ENCODE measurements at places on chromosomes 1 and 21. TPM values are rescaled to one million over a fixed set of nuclear protein-coding genes. Genes with fewer than 3 reads are reported as not detected.

The PLA2G2F gene
- total RNA-seq = not detected

The RIPK4 gene
- 1.3 TPM for total RNA-seq

The HPCA gene
- total RNA-seq = 1.0 TPM

The LMX1A gene
- 8.7 TPM for total RNA-seq

The KRTAP13-2 gene
- not detected for total RNA-seq

The APOBEC4 gene
- total RNA-seq = not detected

The ALPL gene
- 114 TPM for total RNA-seq

The VASH2 gene
- total RNA-seq = 10.7 TPM

The CRNN gene
- not detected for total RNA-seq

The LRIG2 gene
- 28.4 TPM for total RNA-seq

The CHRM3 gene
- total RNA-seq = 4.5 TPM

The RXRG gene
- not detected for total RNA-seq

The NHLH1 gene
- 0.22 TPM for total RNA-seq

The ZNF648 gene
- total RNA-seq = 1.5 TPM

DNA sequence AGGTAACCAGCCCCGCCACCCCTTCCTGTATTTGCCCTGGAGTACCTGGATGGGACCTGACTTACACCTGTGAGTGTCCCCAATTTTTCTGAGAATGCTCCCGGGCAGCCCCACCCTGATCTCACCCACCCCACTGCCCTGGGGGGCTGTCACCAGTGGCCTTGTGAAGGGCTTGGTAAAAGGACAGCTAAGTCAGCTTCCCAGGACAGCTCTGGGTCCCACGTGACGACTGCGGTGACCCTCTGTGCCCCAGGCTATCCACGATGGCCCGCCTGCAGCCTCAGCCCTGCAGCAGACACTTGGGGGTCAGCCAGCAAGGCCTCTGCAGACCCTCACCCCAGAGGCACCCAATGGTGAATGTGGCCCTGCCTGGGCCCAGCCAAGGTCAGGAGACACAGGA lies 5.6 kb downstream of the SRM start:
- DNase-seq = no peak

DNA sequence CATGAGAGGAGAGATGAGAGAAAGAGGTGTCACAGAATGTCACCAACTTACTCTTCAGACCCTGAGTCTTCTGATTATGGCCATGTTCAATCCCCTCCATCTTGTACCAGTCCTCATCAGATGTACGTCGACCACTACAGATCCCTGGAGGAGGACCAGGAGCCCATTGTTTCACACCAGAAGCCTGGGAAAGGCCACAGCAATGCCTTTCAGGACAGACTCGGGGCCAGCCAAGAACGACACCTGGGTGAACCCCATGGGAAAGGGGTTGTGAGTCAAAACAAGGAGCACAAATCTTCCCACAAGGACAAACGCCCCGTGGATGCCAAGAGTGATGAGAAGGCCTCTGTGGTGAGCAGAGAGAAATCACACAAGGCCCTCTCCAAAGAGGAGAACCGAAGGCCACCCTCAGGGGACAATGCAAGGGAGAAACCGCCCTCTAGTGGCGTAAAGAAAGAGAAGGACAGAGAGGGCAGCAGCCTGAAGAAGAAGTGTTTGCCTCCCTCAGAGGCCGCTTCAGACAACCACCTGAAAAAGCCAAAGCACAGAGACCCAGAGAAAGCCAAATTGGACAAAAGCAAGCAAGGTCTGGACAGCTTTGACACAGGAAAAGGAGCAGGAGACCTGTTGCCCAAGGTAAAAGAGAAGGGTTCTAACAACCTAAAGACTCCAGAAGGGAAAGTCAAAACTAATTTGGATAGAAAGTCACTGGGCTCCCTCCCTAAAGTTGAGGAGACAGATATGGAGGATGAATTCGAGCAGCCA lies 8.0 kb downstream of the ELOA start:
- DNase-seq = peak; percentile 66

GRCh38 chr1:234361102-234361603 lies 12.1 kb upstream of the COA6 start:
- DNase-seq = no peak

DNA sequence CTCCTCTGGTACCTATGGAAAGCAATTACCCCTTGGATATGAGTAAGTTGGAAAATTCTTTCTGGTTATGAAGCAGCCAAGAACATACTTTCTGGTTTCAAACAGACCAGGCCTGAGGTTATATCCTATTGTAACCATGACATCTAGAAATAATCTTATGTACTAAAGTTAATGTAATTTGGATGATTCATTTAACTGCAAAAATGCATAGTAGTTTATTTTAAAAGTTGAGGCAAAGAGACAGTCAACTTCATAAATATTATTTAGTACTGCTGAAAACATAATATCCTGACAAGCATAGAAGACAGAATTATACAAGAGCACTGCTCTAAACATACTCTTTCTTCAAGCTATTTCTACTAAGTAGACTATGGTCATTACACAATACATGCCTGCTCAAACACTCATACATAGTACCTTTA lies 25.5 kb downstream of the ODF2L start:
- DNase-seq = no peak

DNA sequence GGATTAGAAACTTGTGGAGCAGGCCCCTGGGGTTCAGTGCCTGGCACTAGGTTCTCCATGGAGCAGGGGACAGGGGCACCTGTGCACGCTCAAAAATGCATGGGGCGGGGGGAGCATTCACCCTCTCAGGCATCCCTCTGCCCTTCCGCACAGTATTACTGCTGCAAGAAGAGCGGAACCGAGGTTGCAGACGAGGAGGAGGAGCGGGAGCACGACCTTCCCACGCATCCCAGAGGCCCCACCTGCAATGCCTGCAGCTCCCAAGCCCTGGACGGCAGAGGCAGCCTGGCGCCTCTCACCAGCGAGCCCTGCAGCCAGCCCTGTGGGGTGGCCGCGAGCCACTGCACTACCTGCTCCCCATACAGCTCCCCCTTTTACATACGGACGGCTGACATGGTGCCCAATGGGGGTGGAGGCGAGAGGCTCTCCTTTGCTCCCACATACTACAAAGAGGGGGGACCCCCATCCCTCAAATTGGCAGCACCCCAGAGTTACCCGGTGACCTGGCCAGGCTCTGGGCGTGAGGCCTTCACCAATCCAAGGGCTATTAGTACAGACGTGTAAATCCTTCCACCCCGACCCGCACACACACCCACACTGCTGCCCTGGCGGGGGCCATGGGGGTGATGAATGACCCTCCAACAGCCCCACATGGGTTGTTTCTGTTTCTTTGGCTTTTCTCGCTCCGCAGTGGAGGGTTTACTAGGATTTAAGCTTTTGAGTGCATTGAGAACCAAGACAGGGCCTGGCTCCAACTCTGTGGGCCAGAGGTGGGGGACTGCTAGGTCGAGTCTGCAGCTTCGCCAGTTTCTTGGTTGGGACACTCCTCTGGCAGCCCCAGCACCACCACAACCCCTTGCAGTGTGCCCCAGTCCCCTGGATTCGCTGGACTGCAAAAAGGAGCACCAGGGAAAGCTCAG lies 63.7 kb downstream of the TOR1AIP2 start:
- DNase-seq = no peak

GRCh38 chr1:157577420-157577819 lies 20.5 kb downstream of the FCRL4 start:
- no peak for DNase-seq

GRCh38 chr1:7615138-7615537 lies 156.0 kb upstream of the VAMP3 start:
- no peak for DNase-seq

GRCh38 chr1:87231703-87232367 lies 96.8 kb upstream of the LMO4 start:
- no peak for DNase-seq

- DNase-seq = no peak
Observed at GRCh38 chr1:179300112-179300511, 6.5 kb downstream of the SOAT1 start.

DNA sequence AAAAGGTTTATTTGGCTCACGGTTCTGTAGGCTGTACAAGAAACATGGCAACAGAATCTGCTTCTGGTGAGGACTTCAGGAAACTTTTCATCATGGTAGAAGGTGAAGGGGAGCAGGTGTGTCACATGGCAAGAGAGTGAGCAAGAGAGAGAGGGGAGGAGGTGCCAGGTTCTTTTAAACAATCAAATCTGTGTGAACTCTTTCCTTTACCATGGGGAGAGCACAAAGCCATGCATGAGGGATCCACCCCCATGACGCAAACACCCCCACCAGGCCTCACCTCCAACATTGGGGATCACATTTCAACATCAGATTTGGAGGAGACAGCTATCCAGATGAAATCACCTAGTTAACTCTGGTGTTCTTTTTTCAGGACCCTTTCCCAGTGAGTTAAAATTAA lies 103.6 kb downstream of the GALNT2 start:
- DNase-seq = no peak

DNA sequence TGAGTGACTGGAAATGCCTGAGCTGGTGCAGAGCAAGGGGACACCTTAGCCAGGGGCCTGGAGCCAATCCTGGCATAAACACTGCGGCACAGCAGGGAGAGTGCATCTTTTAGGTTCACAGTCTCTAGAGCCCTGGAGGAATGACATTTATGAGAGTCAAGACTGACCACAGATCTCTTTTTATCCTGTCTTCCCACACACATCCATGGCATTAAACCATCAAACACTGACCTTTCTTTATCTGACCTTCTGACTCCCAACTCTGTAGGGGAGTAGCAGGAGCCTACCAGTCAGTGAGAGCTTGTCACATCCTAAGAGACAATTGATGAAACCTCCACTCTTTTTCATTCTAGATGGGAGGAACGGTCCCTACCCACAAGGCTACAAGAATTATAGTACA lies 7.9 kb downstream of the CD34 start:
- DNase-seq = no peak

GRCh38 chr1:4174291-4175200 lies 274.5 kb upstream of the C1orf174 start:
- no peak for DNase-seq

DNA sequence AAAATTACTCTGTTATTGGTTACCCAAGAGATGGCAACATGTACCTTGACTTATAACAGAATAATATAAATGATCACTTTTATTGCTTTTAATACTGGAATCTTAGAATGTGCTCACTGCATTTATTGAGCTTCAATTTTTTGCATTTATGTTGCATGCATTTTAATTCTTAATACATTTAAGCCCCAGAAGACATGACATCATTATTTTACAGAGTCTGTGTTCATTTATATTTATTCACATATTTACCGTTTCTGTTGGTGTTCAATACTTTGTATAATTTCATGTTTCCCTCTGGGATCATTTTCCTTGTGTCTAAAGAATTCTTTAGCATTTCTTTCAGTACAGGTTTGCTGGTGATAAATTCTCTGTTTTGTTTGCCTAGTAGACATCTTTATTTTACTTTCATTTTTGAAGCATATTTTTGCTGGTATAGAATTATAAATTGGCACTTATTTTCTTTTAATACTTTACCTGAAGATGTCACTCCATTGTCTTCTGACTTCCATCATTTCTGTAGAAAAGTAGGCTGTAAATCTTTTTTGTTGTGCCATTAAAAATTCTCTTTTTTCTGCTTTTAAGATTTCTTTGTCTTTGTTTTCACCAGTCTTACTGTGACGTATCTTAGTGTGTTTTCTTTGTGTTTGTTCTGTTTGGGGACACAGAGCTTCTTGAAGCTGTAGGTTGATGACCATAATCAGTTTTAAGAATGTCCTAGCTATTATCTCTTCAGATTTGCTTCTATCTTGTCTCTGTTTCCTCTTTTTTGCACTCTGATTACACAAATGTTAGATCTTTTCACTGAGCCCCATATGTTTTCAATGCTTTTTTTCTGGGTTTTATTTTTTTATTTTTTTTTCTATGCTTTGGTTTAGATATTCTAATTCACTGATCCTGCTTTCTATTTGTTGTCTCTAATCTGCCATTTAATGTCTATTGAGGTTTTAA lies 26.9 kb downstream of the DISP3 start:
- no peak for DNase-seq

GRCh38 chr1:69845655-69846054 lies 277.9 kb downstream of the LRRC7 start:
- DNase-seq = no peak

- no peak for DNase-seq
Observed at GRCh38 chr1:106964495-106964894, 92.0 kb upstream of the PRMT6 start.

GRCh38 chr1:236686815-236687160 lies 489 bp downstream of the ACTN2 start:
- peak; percentile 13 for DNase-seq

DNA sequence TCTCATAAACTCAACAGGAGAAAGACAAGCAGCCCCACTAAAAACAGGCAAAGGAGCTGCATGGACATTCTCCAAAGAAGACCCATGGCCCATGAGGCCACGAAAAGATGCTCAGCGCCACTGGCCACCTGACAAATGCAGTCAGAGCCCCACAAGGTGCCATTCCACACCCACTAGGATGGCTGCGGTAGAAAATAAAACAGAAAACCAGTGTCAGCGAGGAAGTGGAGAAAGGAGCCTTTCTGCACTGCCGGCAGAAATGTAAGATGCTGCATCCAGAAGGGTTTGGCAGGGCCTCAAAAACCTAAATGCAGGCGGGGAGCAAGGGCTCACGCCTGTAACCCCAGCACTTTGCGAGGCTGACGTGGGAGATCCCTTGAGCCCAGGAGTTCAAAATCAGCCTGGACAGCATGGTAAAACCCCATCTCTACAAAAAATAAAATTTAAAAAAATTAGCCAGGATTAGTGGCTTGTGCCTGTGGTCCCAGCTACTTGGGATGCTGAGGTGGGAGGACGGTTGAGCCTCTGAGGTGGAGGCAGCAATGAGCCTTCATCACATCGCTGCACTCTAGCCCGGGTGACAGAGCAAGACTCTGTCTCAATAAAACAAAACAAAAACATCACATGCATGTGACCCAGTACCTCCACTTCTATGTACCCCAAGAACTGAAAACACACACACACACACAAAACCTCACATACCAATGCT lies 4.2 kb downstream of the WNT9A start:
- no peak for DNase-seq

- no peak for DNase-seq
Observed at GRCh38 chr1:71019233-71019969, 28.2 kb downstream of the PTGER3 start.

DNA sequence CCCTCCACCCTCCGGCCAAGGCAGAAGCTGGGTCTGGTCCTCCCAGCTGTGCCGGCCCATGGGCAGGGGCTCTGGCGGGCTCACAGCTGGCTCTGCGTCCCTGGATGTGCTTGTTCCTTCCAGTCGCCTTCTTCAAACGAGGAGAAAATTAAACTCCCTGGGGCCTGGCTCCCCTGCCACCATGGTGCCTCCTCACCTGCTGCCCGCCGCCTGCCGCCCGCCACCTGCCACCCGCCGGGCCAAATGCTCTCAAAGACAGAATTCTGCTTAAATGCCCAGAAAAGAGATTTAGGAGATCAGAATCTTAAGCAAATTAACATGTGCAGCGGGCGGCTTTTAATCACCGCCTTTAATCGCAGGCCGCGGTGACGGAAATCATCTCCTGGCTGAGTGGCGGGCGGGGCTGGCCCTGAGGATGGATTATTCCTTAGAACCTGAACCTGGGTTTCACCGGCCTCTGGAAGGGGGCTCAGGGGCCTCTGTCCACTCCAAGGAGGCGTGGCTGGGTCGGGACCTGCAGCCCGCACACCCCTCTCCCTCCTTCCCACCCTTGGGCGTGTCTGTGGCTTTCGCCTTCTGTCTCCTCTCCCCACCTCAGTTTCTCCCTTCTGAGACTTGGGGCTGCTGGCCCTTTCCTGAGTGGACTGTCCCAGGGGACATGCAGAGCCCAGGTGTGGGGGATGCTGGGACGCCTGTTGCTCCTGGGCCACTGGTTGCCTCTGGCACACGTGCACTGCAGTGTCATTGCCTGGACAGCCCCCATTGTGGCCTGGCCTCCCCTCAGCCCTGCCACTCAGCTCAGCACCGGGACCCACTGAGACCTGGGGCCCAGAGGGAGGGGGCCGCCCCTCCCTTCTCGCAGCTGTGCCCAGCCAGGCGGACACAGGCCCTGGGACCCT lies 10.5 kb upstream of the PLCH2 start:
- DNase-seq = no peak
